ENCODE measurements at places on chromosomes 5 and 9. TPM values are rescaled to one million over a fixed set of nuclear protein-coding genes. Genes with fewer than 3 reads are reported as not detected.

C9orf50 gene
- total RNA-seq, result not detected

FKTN gene
- 5.1 TPM for total RNA-seq

HAVCR2 gene
- 5.0 TPM for total RNA-seq

NUTM2F gene
- total RNA-seq, result not detected

PCDHGA8 gene
- 0.82 TPM for total RNA-seq

GHR gene
- total RNA-seq, result 38.9 TPM

C7 gene
- total RNA-seq, result 5.7 TPM

CXXC5 gene
- 69.7 TPM for total RNA-seq

DDX31 gene
- 6.6 TPM for total RNA-seq

CAMK2A gene
- total RNA-seq, result 61.2 TPM

NTRK2 gene
- 1.7 TPM for total RNA-seq

- DNase-seq, result no peak
Observed at GRCh38 chr5:16536246-16536645, 70.6 kb upstream of the ZNF622 start.

DNA sequence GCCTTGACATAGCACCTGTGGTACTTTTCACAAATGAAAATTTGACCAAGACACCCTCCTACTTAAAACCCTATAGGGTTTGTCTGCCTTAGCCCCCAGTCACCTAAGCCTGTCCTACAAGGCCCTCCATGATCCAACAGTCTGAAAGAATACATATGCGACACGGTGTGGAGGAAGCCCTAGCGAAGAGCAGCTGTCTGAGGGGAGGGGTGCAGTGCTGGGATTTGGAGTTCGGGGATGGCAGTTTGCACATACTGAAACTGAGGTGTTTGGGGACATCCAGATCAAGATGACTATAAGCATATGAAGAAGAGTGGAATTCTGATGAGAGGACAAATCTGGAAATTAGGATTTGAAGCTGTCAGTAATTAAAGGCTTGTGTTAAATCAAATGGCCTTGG is 7.2 kb upstream of the MYORG start:
- DNase-seq, result no peak

DNA sequence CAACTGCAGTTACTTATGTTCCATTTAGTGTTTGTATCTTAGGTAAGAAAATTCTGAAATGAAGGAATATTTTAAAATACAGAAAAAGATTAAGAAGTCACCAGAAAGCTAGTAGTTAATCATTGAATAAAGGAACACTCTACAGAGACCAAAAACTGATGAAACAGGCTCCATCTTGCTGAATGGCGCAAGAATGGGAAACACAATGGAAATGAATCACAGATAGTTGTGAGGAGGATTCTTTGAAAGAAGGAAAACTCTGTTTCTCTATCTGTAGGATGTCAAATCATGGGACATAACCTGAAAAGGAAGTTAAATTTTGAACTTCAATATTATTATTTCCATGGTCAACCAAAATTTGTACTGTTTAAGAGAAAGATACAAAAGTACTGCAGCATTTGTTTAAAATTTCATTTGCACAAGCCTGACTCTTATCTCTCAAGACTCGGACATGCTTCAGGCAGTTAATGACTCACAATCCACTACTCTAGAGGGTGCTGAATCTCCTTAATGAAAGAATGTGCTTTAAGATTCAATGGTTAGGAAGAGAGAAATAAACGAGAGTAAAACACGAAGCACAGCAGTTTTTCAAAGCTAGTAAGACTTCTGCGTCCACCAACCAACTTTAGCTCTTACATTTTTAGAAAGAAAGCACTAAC is 1064.4 kb upstream of the DMAC1 start:
- no peak for DNase-seq

GRCh38 chr5:9231842-9232241 is 314.0 kb downstream of the SEMA5A start:
- no peak for DNase-seq

GRCh38 chr9:82333671-82334070 is 345.1 kb downstream of the SPATA31D1 start:
- no peak for DNase-seq

GRCh38 chr5:42404366-42404765 is 18.9 kb upstream of the GHR start:
- DNase-seq, result no peak

DNA sequence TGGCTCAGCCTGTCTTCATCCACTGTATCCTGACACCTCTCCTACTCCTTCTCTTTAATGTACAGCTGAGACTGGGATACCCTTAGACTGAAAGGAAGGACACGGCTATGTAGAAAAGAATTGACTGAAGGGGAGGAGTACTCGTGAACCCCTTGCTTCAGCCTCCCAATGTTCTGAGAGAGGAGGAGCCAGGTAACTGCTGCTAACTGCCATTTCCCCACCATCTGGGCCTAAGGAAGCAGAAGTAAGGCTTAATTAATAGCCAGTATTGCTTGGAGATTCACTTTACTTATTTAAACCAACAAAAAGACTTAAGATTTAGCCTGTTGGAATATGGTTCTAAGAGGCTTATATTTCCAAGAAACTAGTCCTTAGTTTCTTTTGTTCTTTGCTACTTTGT is 18.8 kb upstream of the RGS3 start:
- DNase-seq, result no peak

DNA sequence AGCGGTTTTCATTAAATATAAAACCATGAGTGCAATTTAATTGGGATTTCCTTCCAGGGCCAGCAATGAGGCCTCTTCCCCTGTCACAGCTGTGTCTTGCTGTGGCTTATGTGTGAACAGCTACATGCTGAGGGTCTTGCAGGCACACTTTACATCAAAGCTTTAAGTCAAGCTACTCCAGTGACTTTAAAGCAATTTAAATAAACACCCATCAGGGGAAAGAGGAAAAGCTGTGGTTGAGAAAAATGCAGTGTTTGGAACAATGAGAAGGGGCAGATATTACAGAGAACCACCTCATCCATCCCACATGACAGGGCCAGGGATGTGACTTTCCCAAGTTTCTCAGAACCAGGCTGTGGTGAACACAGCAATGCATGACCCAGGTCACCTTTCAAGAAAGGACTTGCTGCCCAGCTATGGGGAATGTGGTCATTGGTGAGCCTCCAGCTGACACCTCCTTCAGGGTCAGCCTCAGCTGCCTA is 115.9 kb upstream of the LPAR1 start:
- DNase-seq, result no peak

- no peak for DNase-seq
Observed at GRCh38 chr9:673966-674526, 167.5 kb upstream of the DMRT1 start.

GRCh38 chr5:75446068-75446467 is 65.4 kb downstream of the CERT1 start:
- DNase-seq, result no peak

DNA sequence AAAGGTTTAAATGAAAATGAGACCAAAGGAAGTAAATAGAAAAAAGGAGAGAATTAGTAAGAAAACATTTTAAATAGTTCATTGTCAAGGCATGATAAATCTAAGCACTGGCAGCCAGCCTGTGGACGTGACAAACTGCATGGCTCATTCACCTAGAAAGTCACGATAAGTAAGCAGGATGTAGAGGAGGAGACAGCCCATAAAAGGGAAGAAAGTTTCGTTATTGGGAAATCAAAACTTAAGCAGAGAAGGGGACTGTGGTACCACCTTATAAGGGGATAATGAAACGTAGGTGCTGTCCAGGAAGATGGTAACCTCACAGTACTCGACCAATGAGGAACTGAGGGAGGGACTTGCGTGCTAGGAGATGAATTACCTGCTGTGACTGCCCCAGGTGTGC is 494.5 kb upstream of the GRAMD2B start:
- DNase-seq, result no peak

DNA sequence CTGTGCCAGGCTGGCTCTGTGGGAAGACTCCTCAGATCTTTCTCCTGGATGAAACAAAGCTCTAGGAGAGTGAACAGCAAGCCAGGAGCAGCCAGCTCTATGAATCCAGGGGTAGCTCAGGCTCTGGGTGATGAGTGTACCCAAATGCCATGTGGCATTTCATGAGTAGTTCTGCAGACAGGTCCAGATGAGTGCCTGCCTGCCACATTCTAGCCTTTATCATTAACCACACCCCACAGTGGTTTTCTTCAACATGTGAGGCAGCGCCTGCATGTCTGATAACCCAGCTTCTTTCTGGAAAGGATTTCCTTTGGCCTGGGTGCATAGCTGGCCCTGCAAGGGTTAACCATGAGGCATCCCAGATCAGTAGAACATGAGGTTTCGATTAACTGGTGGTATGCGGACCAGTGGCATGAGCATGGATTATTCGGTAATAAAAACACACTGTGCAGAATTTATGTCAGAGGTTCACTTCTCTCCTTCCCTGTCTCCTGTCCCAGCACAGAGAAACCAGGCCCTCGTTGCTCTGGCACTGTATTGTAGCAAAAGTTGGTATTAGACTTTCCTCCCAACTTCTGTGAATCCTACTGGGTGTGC is 381.9 kb upstream of the ZNF462 start:
- no peak for DNase-seq

GRCh38 chr5:65326922-65327321 is 154.8 kb downstream of the ADAMTS6 start:
- no peak for DNase-seq

- DNase-seq, result no peak
Observed at GRCh38 chr9:71937070-71937625, 25.7 kb downstream of the C9orf85 start.

DNA sequence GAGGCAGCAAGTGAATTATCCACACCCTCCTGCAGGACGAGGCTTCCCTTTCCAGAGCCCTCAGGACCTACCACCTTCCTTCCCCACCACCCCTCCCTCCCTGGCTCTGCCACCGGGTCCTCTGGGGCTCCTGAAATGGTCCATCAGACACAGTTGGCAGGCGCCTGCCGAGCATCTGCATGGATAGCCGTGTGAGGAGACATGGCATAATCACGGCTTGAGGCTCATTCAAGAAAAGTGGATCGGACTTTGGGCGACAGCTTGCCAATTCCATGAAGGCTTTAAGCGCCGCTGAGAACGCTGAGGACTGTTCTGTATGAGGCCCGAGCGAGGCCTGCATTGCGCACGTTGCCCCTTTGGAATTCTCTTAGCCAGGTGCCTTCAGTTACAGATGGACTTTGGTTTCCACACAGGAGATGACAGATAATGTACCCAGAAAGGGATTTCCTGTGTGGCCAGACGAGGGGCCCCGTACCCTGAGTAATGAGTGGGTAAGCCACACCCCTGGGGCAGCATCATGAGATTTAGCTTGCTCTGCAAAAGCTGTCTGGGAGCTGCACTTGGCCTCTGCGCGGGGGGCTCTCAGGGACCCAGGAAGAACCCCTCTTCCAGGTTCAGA is 179.8 kb downstream of the OLFM1 start:
- DNase-seq, result no peak

- no peak for DNase-seq
Observed at GRCh38 chr9:113621309-113621791, 157.8 kb downstream of the RGS3 start.

- no peak for DNase-seq
Observed at GRCh38 chr5:31853398-31854135, 214.6 kb downstream of the PDZD2 start.

DNA sequence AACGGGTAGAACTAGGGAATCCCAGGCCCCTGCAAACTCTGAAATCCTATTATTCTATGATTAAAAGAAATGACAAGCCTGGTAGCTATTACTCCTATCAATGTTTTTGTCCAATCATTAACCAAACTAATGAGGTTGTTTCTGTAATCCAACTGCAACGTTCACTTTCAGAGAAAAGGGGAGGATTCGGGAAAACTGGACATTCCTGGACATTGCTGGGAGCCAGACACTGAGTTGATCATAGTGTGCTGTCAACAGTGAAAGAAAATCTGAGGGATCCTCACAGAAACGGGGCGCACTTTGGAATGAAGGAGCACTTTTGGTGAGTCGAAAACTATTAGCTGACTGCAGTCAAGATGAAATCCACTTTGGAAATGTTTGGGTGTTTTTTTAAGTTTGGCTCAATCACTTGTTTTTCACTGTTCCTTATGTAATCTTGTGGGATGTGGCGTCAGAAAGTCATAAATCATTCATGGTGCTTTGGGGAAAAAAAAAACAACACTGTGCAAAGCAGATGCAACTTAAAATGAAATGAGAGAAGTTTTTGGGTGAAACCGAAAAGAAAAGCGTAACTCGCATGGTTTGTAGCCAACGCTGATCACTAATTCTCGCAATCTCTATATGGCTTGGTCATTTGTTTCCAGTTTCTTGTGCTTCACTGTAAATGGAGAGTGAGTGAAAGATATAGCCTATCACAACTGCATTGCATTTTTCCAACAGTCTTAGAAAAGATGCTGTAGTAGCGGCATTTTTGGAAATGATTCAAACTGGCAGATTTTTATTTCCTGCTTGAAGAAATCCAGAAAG is 51.2 kb upstream of the ADRA1B start:
- no peak for DNase-seq

DNA sequence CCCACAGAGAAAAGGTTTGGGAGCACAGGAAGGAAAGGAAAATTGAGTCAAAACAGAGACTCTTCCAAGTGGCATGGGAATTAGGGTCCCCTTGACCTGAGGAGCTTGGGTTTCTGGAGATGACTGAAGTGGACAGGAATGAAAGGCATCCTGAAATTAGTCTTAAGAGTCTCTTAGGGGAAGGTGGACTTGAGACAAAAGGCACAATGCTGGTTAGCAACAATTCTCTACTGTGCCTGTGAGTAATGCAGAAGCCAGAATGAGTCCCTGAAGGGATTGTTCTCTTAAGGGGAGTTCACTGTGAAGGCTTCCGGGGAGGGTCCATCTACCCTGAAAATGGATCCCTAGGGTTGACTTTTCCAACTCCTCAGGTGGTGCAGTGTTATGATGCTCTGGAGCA is 58.4 kb upstream of the FOXE1 start:
- DNase-seq, result no peak

- no peak for DNase-seq
Observed at GRCh38 chr5:132270706-132271105, 13.2 kb downstream of the PDLIM4 start.

All from gastrocnemius medialis (tissue), 4 donors.